ENCODE measurements at places on chromosomes 16 and 17.

DNA sequence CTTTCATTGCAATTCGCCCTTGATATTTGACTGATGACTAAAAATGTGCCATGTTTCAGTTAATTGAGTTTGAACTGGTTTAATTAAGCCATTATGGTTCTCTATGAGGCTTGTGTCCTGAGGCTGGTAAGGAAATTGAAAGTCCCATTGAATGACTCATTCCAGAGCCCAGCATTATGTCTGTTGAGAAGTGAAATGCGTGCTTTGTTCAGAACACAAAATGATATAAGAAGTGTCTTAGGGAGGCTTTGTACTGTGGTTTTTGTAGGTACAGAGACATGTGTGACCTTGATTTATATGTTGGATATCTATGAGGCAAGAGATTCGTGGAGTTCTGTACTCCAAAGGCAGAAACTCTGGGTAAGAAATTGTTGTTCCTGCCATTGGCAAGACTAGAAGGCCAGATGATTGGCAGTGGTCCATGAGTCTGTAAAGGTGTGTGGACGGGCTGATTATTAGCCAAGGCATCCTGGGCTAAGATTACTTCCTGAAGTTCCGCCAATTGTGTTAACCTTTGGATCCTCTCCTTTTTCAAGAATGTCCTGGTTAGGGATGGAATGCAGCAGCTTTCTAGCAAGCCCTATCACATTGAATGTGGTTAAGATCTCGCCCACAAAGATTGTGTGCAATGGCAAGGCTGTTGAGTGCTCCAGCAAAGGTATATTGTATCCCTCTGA lies 103.7 kb downstream of the NPIPB5 start:
- DNase-seq = no peak

- DNase-seq = no peak
Observed at GRCh38 chr17:38911081-38911730, 14.2 kb upstream of the LASP1NB start.

DNA sequence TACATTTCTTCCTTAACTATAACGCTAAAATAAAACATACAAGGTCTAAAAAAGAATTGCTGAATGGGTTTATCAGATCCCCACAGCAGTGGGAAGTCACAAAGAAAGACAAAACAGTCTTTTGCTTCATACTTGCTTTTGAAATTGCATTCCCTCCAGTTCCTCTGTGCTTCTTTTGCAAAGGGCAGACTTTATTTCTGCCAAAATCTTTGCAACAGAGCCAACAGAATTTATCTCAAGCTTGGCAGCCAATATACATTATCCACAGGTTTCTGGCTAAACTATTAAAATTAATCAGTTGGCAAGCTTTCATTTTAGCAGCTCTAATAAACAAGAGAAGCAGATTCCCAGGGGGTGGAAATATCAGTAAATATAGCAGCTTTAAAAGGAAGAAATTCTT lies 378.9 kb upstream of the CA10 start:
- no peak for DNase-seq

- DNase-seq = peak; percentile 70
Observed at GRCh38 chr17:79803997-79804855, 7.3 kb upstream of the CBX8 start.

DNA sequence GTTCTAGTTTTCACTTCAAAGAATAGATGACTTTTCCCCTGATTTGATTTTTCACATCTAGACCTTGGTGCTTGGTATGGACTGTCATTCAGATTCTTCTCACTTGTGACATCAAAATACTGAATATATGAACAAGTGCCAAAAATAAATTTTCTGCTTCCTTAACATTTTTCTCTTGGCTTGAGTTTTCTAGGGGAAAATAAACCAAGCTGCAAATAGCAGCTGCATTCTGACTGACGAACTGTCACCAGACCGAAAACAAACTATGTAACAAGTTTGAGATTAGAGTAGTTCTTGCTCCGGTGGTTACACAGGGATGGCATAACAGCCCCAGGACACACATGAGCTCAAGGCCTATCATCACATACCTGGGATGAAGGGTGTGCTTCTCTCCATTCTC lies 345.7 kb downstream of the CNTNAP4 start:
- no peak for DNase-seq

DNA sequence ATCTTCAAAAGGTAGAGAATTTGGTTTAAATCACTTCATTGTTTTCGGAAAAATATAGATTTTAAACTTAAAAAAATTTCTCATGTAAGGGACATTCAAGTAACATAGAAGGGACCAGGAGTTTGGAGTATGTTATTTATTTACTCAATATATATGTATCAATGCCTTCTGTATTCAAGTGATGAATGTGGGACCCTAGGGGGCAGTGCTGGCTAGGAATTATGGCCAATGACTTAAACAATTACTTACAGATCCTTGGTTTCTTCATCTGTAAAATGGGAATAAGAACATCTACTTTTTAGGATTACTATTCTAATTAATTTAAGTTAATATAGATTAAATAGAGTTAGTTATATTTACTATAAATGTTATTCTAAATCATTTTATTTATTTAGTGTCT lies 886.3 kb upstream of the RBFOX1 start:
- DNase-seq = no peak

GRCh38 chr17:19386051-19386929 lies 700 bp downstream of the MFAP4 start:
- no peak for DNase-seq

Data from stimulated activated CD4-positive, alpha-beta T cell treated with anti-CD3 and anti-CD28 coated beads, Interleukin-15, amount 100 ng/mL, for 48 hours (primary cell).